ENCODE measurements at places on chromosomes 6 and 20.
A peak's percentile ranks its signal among the peaks of the same experiment; 100 is the strongest.

- no peak for DNase-seq
Observed at GRCh38 chr6:45599053-45599452, 221.3 kb upstream of the SUPT3H start.

- DNase-seq, result no peak
Observed at GRCh38 chr6:83092756-83093399, 25.4 kb downstream of the DOP1A start.

DNA sequence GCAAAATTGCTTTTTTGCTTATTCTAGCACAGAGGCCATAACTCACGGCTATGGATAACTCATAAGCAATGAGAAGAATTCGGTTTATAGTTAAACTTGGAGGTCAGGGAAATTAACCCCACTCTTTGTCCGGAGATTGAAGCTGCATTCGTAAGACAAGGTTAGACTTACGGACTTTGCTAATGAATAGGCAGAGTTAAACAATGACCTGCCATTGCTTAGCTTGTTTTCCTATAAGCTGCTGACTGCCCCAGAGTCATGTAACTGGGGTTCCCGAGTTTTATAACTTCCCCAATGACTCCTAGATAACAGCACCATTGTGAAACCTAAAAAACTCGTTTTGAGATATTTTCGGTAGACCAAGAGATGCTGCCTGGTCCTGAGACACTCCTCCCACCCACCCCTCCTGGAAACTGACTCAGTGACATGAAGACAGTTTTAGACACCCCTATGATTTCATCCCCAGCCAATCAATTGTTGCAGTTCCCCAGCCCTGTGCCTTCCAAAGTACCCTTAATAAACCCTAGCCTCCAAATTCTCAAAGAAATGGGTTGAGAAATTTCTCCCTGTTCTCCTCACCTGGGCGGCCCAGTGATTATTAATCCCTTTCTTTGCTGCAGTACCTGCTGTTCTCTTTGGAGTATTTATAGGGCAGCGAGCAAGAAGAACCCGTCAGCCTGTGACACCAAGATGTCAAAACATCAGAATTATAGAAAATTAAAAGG is 33.1 kb upstream of the MCUR1 start:
- no peak for DNase-seq

DNA sequence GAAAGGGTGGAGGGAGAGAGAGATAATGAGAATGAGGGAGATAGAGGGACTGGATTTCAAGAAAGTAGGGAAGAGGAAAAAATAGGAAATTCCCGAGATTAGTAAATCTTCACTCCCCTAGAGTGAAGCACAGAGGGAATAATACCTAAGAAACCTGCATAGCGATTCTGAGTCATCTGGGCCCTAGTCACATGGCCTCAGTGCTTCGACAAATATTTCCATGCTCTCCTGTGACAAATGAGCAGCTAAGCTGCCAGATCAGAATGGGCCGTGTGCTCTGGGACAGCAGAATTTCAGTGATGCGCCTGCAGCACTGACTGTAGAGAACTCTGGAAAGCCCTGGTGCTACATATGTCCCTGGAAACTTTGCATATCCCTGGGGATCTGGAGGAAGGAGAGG is 48.6 kb upstream of the GRIK2 start:
- no peak for DNase-seq

- no peak for DNase-seq
Observed at GRCh38 chr6:5427586-5427985, 166.3 kb downstream of the FARS2 start.

- DNase-seq, result no peak
Observed at GRCh38 chr6:121399966-121400365, 35.5 kb upstream of the GJA1 start.

DNA sequence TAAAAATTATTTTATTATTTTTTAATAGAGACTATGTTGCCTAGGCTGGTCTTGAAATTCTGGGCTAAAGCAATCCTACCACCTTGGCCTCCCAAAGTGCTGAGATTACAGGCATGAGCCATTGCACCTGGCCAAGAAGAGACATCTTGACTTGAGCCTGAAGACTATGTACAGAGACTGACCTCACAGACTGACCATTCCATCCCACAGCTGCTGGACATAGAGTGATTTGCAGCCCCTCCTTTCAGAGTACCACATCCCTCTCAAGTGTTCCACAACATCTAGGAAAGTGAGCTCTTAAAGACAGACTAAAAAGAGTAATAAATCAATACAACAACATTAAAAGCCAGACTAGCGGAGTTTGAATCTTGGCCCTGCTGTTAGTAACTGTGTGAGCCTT is 39.0 kb downstream of the RNF8 start:
- no peak for DNase-seq

- no peak for DNase-seq
Observed at GRCh38 chr6:113039005-113039404, 691.9 kb downstream of the RFPL4B start.

- no peak for DNase-seq
Observed at GRCh38 chr20:3456648-3457047, 14.2 kb upstream of the ATRN start.

- DNase-seq, result no peak
Observed at GRCh38 chr20:951384-952169, 35.4 kb upstream of the ANGPT4 start.

DNA sequence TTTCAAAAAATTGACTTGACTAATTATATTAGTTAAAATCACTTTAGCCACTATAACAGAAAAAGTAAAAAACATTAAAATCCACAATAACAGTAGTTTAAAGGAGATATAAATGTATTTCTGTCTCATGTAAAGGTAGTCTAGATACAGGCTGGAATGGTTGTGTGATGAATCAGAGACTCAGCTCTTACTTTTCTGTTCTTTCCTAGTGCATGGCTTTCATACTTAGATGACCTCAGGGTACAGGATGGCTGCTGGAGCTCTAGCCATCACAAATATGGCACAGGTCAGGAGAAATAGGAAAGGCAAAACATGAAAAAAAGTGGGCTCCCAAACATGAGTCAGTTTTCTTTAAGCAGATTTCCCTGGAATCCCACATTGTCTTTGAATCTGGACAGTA is 157.7 kb upstream of the FLRT3 start:
- no peak for DNase-seq

DNA sequence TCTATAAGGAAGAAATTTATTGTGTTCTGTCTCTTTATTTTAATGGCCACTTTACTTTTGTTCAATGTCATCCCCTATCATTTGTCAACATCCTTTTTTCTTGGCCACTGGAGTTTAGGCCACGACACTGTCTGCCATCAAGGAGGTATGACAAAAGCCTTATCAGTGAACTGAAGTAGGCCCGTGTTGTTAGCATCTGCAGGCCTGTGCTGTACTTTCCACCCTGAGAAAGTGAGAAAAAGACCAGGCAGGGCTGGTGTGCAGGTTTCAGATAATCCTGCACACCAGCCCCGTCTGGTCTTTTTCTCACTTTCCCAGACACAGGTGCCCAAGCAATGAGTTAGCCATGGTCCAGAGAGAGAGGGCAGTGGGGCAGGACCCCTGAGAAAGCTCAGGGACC is 57.6 kb downstream of the GOPC start:
- DNase-seq, result no peak

DNA sequence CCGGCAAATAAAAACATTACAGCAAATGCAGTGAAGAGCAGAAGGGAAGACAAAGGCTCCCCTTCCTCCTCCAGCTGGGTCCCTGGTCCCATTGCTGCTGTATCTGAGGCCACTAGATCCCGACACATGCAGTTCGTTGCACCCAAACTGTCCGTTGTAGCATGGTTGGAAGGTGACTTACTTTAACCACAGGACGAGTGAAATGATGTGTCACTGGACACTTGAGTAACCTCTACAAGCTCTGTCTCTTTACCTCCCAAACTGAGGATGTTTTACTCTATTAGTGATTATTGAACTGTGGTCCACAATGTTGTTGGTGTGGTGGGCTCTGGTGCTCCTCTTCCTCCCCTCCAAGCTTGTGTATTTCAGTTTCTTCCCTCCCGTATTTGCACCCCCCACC is 46.2 kb upstream of the ARMH2 start:
- no peak for DNase-seq

DNA sequence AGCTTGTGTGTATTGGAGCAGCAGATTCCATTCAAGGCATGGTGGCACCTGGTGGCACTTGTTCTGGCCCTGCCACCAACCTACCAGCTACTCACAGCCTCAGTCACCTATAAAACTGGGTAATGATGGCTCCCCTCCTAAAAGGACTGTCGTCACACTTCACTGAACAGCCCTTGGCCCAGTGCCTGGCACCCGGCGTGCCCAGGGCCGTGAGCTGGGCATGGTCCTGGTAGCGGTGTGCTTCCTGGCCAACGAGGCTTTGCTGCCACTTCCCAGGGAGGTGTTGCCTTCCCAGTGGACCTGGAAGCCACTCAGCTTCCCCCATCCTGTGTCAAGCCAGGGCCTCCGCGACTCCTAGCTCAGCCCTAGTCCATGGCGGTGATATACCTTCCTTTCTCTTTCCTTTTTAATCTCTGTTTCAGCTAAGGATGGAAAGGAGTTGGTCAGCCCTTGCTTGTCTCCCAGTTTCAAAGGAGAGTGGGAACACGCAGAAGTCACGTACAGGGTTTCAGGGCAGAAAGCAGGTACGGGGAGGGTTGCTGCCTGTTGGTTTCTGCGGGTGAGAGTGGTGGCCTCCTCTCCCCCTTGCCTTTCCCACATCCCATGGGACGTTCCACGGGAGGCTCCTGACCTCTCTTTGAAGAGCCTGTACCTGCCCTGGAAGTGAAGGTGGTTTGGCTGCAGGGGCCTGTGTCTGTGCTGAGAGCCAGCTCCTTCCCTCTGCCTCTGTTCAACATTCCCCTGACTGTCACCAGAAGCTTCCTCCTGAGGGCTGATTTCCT is 25.5 kb downstream of the ENTPD6 start:
- DNase-seq, result no peak

DNA sequence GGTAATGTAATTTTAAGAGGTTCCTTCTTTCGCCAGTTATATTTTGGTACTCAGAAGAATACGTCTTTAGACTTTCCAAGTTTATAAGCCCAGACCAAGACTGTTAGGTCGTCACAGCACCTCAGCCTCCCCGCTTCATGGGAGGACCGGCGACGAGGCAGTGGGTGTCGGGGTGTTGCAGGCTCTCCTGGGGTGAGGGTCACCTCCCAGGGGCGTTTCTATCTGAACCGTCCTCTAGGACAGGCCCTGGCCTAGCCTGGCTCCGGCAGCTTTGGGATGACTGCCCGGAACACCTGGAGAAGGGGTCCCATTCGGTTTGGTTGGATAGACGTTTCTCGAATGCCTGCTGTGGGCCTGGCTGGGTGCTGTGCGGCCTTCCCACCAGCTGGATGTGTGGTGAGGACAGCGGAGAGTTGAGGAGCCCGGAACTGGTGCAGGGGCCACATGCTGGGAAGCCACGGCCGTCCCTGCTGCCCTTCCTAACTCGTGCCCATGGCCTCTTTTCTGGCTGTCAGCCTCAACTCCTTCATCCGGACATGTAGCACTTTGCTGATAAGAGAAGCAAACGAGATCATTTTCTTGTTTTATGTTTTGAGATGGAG is 1.1 kb downstream of the OSBPL2 start:
- DNase-seq, result no peak

DNA sequence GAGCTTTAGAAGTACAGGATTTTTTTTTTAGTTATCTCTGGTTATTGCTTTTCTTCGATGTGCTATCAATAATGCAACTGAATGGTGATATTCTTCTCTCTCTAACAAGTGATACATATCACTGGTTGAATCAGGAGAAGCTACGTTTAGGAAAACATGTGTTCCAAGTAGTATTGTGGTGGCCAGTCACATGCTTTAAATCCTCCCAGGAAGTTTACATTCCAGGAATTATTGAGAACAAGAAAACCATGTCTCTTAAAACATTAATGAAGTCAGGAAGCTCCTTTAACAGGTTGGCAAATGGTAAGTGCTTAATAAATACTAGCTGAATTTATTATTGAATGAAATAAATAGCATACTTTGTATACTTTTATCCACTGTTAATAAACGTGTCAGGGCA is 371.1 kb downstream of the BCKDHB start:
- no peak for DNase-seq

DNA sequence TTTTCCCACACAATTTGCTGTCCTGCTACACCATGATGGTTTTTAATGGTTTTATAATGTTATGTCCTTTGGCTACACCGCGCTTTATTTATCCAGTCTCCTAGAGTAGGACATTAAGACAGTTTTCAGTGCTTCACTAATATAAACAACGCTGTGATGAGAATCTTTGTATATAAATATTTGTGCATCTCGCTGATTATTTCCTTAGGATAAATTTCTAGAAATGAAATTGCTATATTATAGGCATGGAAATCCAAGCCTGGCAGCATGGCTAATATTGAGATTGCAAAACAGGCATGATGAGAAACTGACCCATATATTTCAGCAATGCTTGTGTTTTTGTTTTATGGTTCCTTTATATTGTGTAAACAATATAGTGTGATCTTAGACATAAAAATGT is 81.4 kb upstream of the ATXN1 start:
- no peak for DNase-seq

GRCh38 chr20:3923818-3924217 is 34.6 kb downstream of the PANK2 start:
- DNase-seq, result no peak

DNA sequence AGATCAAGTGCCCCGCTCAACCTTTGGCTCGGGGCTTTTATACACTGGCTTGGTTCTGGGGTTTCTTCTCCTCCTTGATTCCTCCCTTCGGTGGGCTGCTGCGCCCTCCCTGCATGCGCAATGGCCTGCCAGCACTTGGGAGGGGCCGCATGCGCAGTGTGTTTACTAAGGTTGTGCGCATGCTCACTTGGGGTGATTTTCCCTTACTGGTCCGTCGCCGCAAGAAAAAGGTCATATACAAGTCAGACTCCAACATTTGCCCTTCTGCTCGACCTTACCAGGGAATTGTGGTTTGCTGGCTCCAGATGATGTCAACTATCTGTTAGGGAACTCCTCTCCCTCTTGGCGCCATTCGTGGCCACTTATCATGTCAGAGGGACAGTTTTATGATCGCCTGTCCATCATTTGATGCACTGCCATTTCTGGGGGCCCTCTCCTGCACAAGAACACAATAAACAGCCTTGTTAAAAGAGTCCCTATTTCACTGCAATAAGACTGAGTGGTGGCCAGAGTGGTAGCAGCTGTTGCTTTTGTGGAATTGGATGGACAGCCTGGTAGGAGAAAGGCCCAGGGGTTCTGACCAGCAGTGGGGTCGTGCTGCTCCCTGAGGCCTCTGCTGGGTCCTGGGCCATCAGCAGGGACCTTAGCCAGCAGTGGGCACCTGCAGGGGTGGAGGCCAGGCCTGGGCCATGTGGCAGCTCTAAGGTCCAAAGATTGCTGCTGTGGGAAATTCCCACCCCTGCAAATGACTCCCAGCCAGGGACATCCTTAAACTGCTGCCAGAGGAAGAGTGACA is 2.8 kb upstream of the LBP start:
- no peak for DNase-seq

GRCh38 chr6:108762394-108762793 is 85.8 kb upstream of the ARMC2 start:
- DNase-seq, result no peak

GRCh38 chr20:12394786-12395185 is 477.1 kb downstream of the BTBD3 start:
- DNase-seq, result peak; percentile 9
